Activated CD8-positive, alpha-beta memory T cell treated with anti-CD3 and anti-CD28 coated beads, Interleukin-2, amount 10 ng/mL, durations not matched to agents 7 days and 5 days (primary cell): ENCODE measurements at places on chromosomes 3 and 15. TPM values are rescaled to one million over a fixed set of nuclear protein-coding genes. Genes with fewer than 3 reads are reported as not detected.

DNA sequence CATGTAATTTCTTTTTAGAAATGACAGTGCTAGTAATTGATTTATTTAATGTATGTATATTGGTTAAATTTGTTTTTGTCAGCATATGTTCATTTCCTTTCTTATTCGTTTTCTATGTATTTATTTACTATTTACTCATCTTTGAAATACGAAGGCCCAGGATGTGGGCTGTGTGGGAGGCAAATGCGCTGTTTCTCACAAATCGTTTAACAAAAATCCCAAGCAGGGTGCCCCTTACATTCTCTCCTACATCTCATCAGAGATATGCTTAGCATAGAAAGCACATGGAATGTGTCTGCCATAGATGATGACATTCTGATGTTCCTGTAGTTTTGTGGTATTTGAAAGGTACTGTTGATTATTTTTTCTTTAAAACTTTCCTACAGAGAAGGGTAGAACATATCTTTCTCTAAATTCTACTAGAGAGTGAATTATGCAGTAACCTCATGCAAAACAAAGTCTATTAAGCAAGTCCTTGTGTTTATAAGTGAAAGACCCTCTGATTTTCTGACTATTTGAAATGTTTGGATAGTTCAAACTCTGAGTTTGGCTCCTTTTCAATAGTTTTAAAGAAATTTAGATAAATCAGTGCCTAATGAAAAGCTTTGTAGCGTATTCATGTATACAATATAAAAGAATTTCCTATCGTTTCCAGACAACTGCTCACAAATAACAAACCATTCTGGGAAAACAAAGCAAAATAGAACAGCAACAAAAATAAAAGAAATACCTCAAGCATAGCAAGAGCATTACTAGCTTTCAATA lies 111.1 kb upstream of the VGLL3 start:
- H3K4me1 ChIP-seq: no peaks in the 10 kb centered on the region
- DNase-seq: no peak
- H3K36me3 ChIP-seq: no peaks in the 10 kb centered on the region
- H3K4me3 ChIP-seq: no peak overlapping the region
- H3K27ac ChIP-seq: no peak overlapping the region
- H3K27me3 ChIP-seq: no peaks in the 10 kb centered on the region

DNA sequence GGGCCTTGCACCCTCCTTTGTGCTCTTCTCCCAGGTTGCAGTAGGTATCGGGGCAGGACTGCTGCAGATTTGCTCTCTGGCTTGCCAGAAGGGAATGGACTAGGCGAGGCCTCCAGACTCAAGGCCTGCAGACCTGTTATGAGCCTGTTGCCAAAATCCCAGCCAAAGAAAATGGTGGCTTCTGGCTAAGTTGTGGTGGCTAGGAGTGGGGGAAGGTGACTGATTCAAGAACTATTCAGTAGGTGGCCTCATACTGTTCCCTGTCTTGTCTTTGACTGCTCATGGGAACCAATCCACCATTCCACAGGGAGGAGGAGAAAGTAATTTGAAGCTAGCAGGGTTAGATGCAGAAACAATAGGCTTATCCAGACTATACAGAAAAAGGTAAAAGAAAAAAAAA lies 380.4 kb upstream of the PROK2 start:
- no peak overlapping the region for H3K27ac ChIP-seq
- no peak for DNase-seq
- H3K36me3 ChIP-seq: no peaks in the 10 kb centered on the region
- H3K27me3 ChIP-seq: no peaks in the 10 kb centered on the region
- no peaks in the 10 kb centered on the region for H3K4me1 ChIP-seq
- no peak overlapping the region for H3K4me3 ChIP-seq

- peaks cover 26% of the 10 kb centered on the region for H3K4me1 ChIP-seq
- H3K27ac ChIP-seq: peak overlapping the region; percentile 79
- no peaks in the 10 kb centered on the region for H3K27me3 ChIP-seq
- peaks cover 8% of the 10 kb centered on the region for H3K36me3 ChIP-seq
- peak overlapping the region; percentile 62 for H3K4me3 ChIP-seq
- no peak for DNase-seq
Measured at GRCh38 chr15:62046078-62046743, 14.0 kb downstream of the VPS13C start.

DNA sequence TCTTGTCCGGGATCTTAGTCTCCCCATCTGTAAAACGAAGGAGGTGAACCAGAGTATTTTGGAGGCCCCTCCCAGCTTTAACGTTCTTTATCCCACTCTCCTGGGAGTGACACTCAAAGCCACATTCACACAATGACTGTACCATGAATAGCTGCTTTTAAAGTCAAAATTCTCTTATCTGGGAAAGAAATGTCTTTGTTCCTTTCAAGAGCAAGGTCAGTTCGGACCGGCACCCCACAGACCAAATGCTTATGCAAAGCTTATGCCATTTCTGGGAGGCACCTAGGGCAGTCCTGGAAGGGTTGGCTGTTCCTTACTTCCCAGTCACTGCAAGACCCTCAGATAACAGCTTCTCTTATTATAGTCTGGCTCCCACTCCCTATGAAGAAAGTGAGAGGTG lies 53.5 kb upstream of the WNT5A start:
- no peak for DNase-seq
- no peak overlapping the region for H3K27ac ChIP-seq
- no peak overlapping the region for H3K4me3 ChIP-seq
- H3K4me1 ChIP-seq: no peaks in the 10 kb centered on the region
- H3K36me3 ChIP-seq: no peaks in the 10 kb centered on the region

GRCh38 chr15:59685737-59686297 lies 3.3 kb downstream of the BNIP2 start:
- peak overlapping the region; percentile 47 for H3K27ac ChIP-seq
- peaks cover 45% of the 10 kb centered on the region for H3K4me1 ChIP-seq
- DNase-seq: no peak
- no peaks in the 10 kb centered on the region for H3K27me3 ChIP-seq
- H3K36me3 ChIP-seq: peaks cover 40% of the 10 kb centered on the region

DNA sequence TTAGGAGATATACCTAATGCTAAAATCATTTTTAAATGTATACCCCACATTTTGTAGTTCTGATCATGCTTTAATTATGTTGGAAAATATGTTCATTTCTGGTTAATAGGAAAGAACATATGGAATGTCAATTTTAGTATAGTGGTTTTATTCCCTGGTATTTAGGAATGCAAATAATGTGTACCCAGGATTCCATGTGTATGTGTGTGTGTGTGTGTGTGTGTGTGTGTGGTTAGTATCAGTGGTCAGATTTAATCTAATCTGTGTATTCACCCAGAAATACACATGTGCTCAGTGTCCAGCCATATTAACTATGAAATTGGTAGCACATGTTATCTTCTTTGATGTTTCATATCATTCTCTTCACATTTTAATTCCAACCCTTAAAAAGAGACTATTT lies 233.5 kb upstream of the DCBLD2 start:
- no peaks in the 10 kb centered on the region for H3K36me3 ChIP-seq
- H3K4me3 ChIP-seq: no peak overlapping the region
- no peak for DNase-seq
- no peak overlapping the region for H3K27ac ChIP-seq

GRCh38 chr3:196988241-196989029 lies 19.8 kb upstream of the PIGZ start:
- peaks cover 17% of the 10 kb centered on the region for H3K27me3 ChIP-seq
- no peak overlapping the region for H3K4me3 ChIP-seq
- DNase-seq: no peak
- peaks cover 2% of the 10 kb centered on the region for H3K36me3 ChIP-seq
- no peaks in the 10 kb centered on the region for H3K4me1 ChIP-seq
- H3K27ac ChIP-seq: no peak overlapping the region

DNA sequence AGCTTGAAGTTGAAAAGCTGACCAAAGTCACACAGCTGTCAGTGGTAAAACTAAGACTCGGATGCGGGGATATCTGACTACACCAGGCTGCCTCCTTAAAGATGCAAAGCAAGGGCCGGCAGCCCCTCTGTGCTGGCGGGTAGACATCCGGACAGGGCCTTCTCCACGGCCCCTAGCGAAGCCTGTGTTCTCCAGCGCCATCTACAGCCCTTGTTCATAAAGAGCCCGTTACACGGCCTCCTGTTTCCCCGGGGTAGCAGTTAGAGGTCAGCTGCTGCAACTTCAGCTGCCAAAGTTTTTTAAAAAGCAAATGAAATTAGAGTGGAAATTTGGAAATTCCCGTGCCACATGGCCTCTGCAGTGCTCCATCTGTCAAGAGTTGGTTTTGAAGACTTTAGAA lies 383.0 kb downstream of the TBL1XR1 start:
- no peaks in the 10 kb centered on the region for H3K36me3 ChIP-seq
- no peaks in the 10 kb centered on the region for H3K4me1 ChIP-seq
- H3K27me3 ChIP-seq: no peaks in the 10 kb centered on the region
- H3K27ac ChIP-seq: no peak overlapping the region
- H3K4me3 ChIP-seq: no peak overlapping the region
- DNase-seq: peak; percentile 47

DNA sequence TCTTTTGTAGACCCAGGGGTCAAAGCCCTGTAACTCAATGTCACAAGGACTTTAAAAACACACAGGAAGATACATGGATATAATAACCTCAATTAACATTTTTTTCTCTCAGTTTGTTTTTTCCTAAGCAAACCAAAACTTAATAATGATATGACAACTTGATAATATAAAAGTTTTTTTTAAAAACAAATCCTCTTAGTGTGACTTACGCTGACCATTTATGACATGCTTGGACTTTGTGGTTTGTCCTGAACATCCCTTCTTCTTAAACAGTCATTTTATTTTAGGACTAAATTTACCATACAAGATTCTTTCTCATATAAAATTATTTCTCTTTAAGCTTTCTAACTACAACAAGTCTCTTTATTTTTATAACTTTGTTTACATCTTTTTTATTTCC lies 25.4 kb upstream of the FAM3D start:
- no peak overlapping the region for H3K27ac ChIP-seq
- DNase-seq: no peak
- H3K4me3 ChIP-seq: no peak overlapping the region
- peaks cover 6% of the 10 kb centered on the region for H3K4me1 ChIP-seq

DNA sequence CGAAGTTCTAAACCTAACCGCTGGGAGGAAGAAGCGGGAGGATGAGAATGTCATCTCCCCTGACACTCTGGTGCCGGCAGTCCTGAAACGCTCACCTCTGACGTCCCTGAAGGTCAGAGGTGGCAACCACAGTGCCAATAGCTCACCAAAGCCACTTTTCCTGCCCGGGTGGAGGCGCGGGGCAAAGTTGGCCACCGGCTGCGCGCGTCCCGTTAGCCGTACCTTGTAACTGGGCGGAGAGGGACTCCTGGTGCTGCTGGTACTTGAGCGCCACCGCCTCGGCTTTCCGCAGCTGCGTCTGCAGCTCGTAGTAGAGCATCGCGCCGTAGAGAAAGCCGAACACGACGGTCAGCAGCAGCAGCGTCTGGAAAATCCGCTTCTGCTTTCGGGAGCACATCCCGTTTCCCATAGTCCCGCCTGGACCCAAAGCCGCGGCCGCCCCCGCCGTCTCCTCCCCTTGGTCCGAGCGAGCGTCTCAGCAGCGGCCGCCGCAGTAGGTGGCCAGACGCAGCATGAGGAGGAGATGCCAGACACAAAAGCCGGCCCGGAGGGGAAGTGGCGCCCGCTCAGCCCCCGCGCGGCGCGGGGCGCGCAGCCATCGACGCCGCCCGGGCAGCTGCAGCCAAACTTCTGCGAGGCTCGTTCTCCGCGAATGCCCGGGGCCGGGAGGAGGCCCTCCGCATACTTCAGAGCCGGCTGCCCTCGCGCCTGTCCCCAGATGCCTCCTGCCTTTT lies 680 bp downstream of the GOLIM4 start:
- H3K27ac ChIP-seq: peak overlapping the region; percentile 70
- peaks cover 44% of the 10 kb centered on the region for H3K27me3 ChIP-seq
- peaks cover 24% of the 10 kb centered on the region for H3K4me1 ChIP-seq
- peak overlapping the region; percentile 76 for H3K4me3 ChIP-seq
- H3K36me3 ChIP-seq: no peaks in the 10 kb centered on the region

DNA sequence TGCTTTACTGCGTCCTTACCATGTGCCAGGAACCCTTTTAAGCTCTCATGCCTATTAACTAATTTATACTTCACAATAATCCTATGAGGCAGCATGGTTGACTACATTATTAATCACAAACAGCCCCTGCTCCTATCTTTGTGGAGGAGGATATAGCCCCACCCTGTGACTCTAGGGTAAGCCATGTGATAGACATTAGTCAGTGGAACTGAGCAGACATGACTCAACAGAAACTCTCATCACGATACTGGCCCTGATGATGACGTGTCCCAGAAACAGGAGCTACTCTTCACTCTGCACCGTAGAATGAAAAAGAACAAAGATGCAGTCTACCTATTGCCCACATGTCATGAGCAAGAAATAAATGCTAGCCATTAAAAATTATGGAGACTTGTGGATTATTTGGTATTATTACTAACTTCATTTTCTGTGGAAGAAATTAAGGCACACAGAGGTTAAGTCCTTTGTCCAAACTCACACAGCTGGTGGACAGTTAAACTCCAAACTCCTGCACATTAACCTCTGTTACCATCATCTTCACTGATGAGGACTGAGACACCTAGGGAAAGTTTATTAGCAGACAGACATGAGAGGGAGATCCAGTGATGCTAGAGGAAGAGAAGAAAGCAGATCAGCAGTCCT lies 51.2 kb downstream of the CFAP20DC start:
- H3K27ac ChIP-seq: no peak overlapping the region
- H3K4me1 ChIP-seq: peaks cover 4% of the 10 kb centered on the region
- H3K27me3 ChIP-seq: peaks cover 11% of the 10 kb centered on the region
- no peaks in the 10 kb centered on the region for H3K36me3 ChIP-seq
- H3K4me3 ChIP-seq: no peak overlapping the region

GRCh38 chr3:50632450-50632849 lies 15.5 kb downstream of the MAPKAPK3 start:
- no peak overlapping the region for H3K4me3 ChIP-seq
- no peaks in the 10 kb centered on the region for H3K27me3 ChIP-seq
- H3K4me1 ChIP-seq: peaks cover 84% of the 10 kb centered on the region

DNA sequence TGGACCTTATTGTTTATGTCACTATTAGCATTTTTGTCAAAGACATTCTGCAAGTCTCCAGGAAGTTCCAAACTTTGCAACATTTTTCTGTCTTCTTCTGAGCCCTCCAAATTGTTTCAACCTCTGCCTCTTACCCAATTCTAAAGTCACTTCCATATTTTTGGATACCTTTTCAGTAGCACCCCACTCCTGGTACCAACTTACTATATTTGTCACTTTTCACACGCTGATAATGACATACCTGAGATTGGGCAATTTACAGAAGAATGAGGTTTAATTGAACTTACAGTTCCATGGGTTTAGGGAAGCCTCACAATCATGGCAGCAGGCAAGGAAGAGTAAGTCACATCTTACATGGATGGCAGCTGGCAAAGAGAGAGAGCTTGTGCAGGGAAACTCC lies 1206.5 kb upstream of the EPHA6 start:
- no peak overlapping the region for H3K27ac ChIP-seq
- no peaks in the 10 kb centered on the region for H3K27me3 ChIP-seq
- no peak overlapping the region for H3K4me3 ChIP-seq

- no peak for DNase-seq
- peaks cover 39% of the 10 kb centered on the region for H3K27me3 ChIP-seq
- H3K27ac ChIP-seq: no peak overlapping the region
- peaks cover 33% of the 10 kb centered on the region for H3K4me1 ChIP-seq
- H3K4me3 ChIP-seq: no peak overlapping the region
Measured at GRCh38 chr3:45895686-45896468, 9.5 kb downstream of the CCR9 start.

GRCh38 chr3:13890377-13891016 lies 10.6 kb upstream of the WNT7A start:
- H3K27me3 ChIP-seq: peaks cover 3% of the 10 kb centered on the region
- H3K4me1 ChIP-seq: peaks cover 24% of the 10 kb centered on the region
- H3K27ac ChIP-seq: peak overlapping the region; percentile 85
- no peaks in the 10 kb centered on the region for H3K36me3 ChIP-seq
- H3K4me3 ChIP-seq: no peak overlapping the region

The KLHDC8B gene
- 0.80 TPM for total RNA-seq

The NGLY1 gene
- total RNA-seq: 70.0 TPM

The MYRIP gene
- total RNA-seq: not detected

The RGMA gene
- 0.28 TPM for total RNA-seq

The CCR1 gene
- 35.3 TPM for total RNA-seq

The TMIE gene
- not detected for total RNA-seq

The SUMF1 gene
- 12.7 TPM for total RNA-seq

The ZNF80 gene
- total RNA-seq: 4.5 TPM

The DNASE1L3 gene
- not detected for total RNA-seq
